ENCODE measurements at places on chromosomes 5 and 9.

DNA sequence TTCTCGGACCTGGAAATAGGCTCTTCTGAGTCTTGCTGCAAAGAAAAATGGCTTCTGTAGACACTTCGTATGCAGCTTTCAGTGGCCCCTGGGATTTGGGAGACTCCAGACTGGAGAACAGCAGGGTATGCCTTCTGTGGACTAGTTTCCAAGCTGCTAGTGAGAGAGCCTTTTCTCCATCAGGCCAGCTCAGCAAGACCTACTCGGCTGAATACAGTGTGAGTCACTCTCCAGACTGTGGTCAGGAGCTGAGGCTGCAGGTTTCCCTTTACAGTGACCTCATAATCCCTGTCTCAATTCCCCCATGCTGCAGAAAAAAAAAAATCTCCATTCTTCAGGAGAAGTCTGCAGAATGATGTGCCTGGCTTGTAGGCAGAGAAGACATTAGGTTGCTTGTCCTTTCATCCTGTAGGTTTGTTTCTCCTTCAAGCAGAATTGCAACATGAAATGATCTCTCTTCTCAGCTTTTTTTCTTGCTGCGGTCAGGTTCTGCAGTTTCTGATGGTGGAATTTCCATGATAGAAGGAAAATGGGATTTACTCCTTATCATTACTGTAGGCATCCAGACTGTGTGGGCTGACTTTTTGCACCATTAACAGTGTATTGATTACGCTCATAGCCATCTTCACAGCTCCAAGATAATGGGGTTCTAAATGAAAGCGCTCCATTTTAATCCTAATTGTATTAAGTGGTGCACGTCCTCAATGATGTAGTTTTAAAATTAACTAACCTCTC, 78.3 kb upstream of the TNFSF8 start:
- DNase-seq, result no peak

DNA sequence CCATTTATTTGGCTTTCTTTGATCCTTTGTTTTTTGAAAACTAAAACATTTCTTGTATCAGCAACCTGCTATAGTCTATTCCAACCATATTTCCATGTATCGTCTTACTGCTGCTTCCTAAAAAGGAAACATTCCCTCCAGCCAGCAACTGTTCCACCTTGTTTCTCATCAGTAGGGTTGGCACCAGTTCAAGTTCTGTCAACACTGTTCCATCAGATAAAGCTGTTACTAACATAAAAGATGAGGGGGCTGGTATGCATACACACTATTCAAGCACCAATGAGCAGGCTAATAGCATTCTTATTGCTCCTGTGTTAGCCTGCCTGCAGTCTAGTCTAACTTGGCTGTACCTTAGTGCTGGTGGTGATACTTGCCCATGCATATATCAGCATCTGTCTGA, 178.3 kb downstream of the CWC27 start:
- DNase-seq, result no peak

DNA sequence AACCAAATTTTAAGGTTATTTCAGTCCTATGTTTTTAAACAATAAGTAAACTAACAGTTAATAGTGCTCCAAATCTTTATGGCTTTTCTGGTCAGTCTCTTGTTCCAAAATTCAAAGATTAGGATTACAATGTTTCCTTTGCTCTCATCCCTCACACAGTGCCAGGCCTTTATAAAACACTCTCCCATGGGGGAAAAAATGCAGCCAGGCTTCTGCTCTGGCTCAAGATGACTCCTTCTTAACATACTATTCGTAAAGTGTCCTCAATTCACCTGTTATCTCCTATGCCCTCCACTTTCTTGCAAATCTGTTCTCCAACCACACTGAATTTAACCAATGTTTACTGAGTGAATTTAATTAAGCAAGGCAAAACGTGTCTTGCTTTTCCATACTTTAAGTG, 1.4 kb downstream of the CEP120 start:
- DNase-seq, result no peak

DNA sequence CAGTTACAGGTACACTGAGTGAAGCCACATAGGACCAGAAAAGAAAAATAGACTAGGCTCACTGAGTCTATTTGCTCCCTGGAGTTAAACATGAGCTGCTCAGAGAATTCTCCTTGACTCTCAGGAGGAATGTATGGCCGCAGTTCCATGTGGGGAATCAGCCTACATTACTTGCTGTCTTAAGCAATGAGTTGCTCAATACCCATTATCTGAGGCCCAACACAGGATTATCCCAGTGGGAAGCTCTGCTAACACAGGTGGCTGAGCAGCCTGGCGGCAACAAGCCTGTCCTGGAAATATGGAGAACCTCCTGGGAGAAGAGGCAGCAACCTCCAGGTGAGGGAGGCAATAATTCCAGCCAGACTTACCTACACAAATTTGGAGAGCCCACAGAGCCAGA, 177.5 kb upstream of the NREP start:
- no peak for DNase-seq

DNA sequence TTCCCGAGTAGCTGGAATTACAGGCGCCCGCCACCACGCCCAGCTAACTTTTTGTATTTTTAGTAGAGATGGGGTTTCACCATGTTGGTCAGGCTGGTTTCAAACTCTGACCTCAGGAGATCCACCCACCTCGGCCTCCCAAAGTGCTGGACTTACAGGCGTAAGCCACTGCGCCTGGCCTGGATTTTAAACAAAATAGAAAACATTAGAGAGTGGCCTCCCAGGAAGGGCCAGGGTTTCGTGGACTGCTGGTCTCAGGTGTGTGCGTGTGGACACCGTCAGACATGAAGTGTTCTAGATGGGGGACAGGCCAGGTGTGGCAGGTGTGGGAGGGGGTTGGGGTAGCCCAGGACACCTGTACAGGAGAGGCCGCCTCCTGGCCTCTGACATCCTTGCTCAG, 7.0 kb upstream of the GBGT1 start:
- no peak for DNase-seq

- DNase-seq, result no peak
Observed at GRCh38 chr5:116406306-116407041, 168.1 kb downstream of the SEMA6A start.

DNA sequence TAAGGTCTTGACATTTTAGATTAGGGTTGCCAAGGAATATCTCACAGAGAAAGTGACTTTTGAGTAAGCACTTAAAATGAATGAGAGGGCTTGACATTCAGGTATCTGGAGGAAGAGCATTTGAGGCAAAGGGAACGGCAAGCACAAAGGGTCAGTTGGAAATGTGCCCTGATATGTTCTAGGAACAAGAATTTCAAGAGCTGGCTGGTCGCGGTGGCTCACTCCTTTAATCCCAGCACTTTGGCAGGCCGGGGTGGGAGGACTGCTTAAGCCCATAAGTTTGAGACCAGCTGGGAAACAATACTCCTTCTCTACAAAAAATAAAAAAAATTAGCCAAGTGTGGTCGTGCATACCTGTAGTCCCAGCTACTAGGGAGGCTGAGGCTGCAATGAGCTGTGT, 16.5 kb downstream of the KIAA1958 start:
- no peak for DNase-seq

DNA sequence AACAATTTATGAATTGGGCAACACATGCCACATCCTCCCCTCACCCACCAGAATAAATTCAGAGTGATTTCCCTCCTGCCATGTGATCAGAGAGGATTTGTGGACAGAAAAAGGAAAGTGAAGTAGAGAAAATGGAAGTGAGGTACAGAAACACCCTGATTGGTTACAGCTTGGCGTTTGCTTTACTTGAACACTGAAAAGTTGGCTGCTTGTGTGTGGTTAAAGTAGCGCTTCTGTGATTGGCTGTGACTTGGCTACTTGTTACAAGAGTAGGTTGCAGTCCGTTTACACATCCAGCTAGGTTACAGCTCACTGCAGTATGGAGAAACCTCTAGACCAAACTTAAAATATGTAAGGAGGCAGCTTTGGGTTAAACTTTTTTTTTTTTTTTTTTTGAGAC, 205.2 kb upstream of the ZNF608 start:
- DNase-seq, result no peak

- no peak for DNase-seq
Observed at GRCh38 chr5:180334176-180334575, 19.0 kb downstream of the GFPT2 start.

DNA sequence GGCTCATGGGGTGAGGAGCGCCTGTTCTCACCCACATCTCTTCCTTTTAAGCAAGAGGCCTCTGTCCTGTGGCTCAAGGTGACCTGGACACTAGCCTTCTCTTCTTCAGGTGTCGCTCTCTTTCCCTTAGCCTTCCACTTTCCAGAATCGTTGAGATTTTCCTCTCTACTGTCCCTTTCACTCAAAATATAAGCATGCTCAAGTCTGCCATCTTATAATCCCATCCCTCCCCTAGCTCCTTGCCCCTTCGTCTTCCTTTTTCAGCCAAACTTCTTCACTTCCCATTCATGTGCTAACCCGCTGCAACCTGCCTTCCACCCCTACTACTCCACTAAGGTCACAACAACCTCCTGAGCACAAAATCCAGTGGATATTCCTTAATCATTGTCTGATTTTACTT, 13.1 kb downstream of the PTGR1 start:
- DNase-seq, result no peak

GRCh38 chr5:59180515-59180914, 597.6 kb downstream of the RAB3C start:
- no peak for DNase-seq

DNA sequence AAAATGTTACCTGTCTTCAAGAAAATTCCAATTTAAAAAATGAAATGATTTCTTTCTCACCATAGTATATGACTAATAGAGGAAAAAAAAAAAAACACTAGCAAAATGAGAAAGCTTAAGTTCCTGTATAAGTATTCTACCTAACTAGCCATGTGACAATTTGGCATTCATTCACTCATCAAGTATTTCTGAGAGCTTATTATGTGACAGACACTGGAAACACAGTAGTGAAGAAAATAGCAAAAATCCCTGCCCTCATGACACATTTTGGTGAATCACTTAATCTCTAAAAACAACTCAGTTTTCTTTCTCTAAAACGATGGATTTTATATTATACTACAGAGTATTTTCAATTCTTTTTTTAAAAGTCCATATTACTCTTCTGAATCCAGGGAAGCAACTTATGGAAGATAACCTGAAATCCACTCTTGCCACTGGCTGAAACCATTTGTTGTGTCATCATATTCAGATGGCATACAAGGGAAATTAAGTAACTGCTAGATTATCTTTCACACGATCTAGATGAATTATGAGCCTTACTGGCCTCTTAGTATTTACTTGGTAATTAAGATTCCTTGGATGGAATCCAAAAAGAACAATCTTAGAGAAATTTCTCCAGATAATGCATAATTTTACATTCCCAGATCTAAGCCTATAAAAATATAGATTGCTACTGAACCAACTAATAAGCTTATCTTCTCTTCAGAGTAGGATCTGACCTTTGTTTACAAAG, 5.5 kb downstream of the PTBP3 start:
- DNase-seq, result no peak

DNA sequence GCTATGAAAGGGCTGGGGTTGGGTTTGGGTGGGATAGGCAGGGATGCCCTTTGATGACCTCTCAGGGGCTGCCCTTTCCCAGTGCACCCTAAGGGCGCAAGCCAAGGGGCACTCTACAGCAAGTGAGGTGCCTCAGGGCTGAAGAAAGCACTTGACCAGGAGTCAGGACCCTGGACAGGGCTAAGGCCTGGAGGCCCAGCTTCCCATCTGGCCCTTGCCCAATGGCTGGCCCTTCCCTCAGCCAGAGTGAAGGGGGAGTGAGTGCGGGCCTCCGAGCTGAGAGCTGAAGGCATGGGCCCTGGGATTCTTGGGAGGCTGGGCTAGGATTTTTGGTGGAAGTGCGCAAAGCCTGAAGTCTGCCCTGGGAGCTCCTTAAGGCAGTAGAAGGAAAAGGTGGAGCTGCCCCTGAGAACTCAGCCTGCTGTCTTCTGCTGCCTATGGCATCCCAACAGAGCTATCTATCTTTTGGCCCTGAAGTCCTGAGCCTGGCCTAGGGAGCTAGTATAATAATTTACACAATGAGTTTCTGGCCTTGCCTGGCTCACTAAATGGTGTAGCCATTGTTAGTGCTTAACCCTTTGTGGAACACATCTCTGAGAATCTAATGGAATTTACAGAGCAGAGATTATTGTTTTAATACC, 16.4 kb downstream of the JADE2 start:
- DNase-seq, result no peak

- DNase-seq, result no peak
Observed at GRCh38 chr9:93133681-93134014, 403 bp downstream of the NINJ1 start.

DNA sequence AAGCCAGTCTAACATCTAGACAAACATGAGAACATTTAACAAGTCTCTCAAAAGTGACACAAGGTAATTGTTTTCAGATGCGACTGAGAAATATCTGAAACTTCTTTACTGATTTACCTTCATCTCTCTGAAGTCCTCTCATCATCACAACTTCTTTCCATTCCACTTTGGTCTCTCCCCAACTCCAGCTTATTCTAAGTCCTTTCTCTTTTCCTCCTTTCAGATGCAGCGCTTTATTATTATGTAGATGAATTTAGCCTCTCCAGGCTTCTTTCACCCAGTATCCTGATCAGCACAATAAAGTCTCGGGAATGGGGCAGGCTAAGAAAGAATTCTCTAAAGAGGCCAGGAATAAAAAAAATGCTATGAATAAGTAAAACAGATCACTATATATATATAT, 128.0 kb downstream of the KCTD16 start:
- DNase-seq, result no peak

- no peak for DNase-seq
Observed at GRCh38 chr5:9244417-9244816, 301.5 kb downstream of the SEMA5A start.

GRCh38 chr5:115772731-115773475, 43.6 kb downstream of the CDO1 start:
- DNase-seq, result no peak

DNA sequence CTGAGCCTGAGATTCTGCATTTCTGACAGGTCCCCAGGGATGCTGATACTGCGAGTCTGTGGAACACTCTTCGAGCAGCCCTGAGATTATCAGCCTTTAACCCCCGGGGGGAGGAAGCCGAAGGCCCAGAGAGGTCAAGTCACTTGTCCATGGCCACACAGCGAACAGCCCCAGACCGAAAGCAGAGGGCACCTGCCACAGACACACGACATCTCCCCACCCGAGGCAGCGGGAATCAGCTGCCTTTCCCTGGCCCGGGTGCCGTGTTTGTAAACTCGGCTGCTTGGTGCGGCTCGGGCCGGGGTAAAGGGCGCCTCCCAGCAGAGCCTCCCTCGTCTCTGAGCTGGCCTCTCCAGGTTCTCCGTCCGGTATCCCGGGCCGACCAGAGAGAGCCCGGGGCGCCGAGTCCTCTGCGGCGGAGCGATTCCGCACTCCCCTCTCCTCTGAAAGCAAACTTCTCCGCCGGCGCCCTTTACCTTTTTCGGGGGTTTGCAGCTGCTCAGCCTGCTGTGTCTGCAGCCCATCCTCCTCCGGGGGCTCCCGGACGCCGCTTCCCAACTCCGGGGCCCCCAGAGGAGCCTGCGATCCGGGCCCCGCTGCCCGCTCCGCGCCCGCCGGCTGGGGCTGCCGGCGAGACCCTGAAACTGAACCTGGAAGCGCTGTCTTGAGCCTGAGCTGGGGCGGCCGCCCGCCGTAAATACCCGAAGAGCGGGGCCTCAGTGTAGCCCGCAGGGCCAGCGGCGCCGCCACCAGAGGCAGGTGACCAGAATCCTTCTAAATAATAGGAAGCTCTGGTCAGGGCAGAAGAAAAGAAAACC, at the start of gene CCDC69:
Gene CCDC69 (minus strand): TSS at position 646 of the 818 bp plus-strand sequence. CDS start 122 bp downstream, at position 524.
- DNase-seq, result peak; percentile 61

All from naive B cell (primary cell).